ENCODE measurements at places on chromosomes 11 and 22.

GRCh38 chr22:35443338-35443737 is 43.4 kb downstream of the MCM5 start:
- no peak for DNase-seq

- DNase-seq = no peak
Observed at GRCh38 chr11:15507592-15507991, 392.9 kb downstream of the INSC start.

- no peak for DNase-seq
Observed at GRCh38 chr11:77131560-77131959, 3.5 kb downstream of the MYO7A start.

DNA sequence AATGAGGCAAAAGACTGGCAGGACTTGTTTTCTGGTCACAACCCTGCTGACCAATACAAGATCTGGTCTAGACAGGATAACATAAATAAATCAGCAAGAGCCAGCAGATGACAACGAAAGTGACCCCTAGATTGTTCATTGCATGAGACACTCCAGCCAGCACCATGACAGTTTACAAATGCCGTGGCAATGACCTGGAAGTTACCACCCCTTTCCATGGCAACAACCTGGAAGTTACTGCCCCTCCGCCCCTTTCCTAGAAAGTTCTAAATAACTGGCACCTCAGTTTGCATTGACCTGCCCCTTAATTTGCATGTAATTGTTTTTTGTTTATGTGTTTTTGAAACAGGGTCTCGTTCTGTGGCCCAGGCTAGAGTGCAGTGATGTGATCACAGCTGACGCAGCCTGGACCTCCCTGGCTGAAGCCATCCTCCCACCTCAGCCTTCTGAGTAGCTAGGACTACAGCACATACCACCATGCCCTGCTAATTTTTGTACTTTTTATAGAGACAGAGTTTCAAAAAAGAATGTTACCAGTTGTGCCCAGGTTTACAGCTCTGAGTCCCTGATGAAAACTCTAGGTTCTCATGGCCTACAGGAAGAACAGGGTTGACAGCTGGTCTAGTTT is 38.1 kb upstream of the WT1 start:
- DNase-seq = no peak

DNA sequence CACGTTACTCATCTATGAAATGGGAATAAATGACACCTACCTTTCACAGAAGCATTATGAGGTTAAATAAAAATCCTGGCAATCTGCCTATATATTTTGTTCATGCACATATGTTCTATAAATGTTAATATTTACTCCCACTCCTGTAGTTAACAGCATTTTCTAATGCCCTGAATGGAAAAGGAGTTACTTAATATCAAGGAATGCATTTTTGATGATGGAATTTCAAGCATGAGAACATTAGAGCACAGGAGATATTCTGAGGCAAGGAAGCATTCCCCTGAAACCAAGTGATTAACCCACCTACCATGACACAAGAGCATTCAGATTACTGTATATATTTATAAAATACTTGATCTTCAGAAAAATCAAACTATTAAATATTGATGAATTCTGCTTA is 102.1 kb downstream of the ARHGAP32 start:
- no peak for DNase-seq
